ENCODE measurements at places on chromosomes 1 and 21.

DNA sequence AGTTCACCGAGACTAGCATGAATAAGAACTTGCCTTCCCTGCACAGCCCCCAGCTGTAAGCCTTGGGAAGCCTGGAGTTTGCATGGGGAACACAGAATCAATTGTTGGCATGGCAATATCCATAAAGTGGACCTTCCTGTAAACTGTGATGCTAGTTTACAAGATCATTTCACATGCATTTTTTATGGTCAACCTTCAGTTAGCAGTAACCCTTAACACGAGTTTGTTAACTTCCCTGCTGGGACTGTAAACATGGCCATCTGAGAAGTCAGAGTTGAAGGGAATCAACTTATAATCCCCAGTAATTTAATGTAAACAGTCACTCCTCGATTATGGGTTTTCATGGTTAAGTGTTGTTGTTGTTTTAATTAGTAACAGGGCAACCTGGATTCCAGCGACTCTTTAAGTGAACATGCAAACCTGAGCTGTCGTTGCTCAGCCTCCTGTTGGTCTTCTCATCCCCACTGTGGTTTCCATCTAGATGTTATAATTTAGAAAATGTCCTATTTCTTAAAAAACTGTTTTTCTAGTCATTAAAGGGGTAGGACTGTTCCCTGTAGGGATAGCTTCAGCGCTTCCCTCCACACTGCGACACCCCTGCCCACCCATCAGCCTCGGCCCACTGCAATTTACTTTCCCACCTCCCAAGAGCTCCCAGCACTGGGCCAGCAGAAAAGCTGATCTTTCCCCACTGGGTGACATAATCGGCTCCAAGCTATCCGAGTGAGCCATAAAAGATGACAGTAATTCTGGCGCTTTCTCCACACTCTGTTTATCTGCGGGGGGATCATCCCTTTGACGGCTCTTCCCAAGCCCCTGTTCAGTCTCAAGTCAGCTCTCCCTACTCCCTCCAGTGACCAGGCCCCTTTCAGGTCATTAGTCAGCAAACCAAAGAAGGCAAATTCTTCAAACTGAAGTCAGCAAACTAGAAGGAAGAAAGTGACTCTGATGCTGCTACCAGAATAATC, 107.6 kb upstream of the IPO9 start:
- DNase-seq = no peak

GRCh38 chr1:195831789-195832188, 776.5 kb downstream of the KCNT2 start:
- no peak for DNase-seq

DNA sequence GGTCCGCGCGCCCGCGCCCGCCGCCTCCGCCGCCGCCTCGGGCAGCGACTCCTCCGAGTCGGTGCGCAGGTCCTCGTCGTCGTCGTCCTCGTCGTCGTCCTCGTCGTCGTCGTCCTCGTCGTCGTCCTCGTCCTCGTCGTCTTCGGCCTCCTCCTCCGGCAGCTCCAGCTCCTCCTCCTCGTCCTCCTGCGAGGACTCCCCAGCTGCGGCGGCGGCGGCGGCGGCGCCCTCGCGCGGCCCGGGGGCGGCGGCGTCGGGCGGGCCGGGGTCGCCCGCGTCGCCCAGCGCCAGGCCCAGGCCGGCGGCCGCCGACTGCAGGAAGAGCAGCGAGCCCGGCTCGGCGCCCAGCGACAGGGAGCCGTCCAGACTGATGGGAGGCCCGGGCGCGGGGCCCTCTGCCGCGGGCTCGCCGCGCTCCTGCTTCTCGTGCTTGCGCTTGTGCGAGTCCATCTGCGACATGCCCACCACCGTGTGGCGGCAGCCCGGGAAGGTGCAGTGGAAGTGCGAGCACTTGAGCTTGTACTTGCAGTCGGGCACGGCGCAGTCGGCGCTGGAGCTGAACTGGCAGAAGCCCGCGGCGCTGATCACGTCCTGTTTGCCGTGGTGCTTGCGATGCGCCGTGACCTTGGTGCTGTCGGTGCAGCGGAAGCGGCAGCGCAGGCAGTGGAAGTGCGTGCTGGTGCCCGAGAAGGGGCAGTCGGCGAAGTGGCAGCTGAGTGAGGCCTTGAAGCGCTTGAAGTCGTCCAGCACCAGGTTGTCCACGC, 157.3 kb downstream of the CASZ1 start:
- no peak for DNase-seq

DNA sequence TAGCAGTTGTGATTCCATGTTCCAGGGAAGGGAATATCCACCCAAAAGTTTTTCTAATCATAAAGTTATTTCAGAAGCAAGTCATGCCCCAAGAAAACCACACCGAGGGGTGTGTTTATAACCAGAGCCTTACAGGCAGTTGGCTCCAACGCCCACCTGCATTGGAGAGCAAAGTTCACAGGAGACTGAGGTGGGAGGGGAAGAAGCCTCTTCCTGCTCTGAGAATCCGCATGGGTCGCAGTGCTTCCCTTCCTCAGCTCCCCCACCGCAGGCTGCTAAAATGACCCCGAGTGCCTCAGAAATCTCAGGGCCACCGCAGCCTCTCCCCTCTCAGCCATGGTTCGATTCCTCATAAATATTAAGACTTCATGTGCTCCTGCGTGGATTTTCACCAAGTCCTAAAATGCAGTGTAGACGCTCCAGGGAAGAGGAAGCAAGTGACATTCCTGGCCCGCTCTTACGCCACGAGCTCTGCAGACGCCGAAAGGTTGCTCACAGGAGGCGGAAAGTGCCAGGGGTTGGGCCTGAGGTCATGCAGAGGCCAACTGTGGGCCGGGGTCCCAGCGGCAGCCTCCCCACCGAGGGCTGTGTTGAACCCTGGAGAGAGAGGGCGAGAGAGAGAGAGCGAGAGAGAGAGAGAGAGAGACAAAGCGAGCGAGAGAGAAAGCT, 13.4 kb upstream of the SPSB1 start:
- no peak for DNase-seq

DNA sequence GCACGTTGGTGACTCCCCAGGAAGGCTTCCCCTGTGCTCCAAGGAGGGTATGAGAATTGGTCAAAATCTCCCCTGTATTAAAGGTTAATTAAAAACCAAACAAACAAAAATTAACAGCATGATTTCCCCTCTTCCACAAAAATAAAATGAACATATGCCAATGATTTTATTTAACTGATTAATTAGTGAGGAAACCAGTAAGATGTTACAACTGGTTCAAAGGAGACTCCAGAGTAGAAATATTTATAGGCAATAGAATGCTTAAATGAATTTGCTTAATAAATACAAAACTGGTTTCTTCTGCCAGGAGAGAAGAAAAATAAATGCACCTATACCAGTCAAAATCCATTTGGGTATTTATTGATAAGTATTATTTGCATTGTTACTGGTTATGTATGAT, 249.5 kb upstream of the DEPDC1 start:
- DNase-seq = no peak

GRCh38 chr1:26597629-26598039, 68.1 kb downstream of the RPS6KA1 start:
- no peak for DNase-seq

DNA sequence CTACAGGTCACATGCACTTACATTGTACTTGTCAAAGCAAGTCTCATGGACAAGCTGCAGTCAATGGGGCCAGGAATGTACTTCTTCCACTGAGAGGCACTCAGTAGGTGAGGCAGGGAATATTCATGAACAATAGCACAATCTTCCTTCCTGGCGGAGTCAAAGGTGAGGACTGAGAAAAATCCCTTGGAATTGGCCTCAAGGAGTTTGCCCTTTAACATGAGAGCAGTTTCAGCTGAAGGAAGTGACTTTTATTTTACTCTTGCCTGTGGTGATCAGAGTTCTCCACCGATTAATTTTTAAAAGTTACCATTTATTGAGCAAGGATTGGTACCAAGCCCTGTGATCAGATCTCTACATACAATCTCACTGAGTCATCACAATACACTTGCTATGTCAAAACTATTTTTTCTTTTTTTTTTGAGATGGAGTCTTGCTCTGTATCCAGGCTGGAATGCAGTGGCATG, 11.2 kb upstream of the AK2 start:
- no peak for DNase-seq

DNA sequence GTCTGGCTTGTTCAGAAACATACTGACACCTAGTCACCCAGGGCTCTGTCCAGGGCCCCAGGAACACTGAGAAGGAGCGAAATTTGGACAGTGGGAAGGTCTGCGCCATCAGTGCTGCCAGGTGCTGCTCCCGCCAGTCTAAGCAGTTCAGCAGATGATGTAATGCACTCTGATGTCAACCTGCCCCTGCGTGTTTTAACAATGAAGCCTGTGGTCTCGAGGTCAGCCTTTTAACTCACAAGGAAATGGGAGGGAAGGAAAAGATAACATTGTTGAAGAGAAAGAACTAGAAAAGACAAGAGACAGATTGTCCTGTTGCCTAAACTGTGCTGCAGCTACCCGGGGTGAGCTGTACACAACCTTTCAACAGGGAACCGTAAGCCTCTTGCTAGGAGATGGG, 126.6 kb upstream of the IFFO2 start:
- DNase-seq = no peak

GRCh38 chr1:215418876-215419447, 148.1 kb upstream of the KCTD3 start:
- DNase-seq = no peak

- DNase-seq = no peak
Observed at GRCh38 chr1:204348722-204349121, 11.0 kb downstream of the PLEKHA6 start.

DNA sequence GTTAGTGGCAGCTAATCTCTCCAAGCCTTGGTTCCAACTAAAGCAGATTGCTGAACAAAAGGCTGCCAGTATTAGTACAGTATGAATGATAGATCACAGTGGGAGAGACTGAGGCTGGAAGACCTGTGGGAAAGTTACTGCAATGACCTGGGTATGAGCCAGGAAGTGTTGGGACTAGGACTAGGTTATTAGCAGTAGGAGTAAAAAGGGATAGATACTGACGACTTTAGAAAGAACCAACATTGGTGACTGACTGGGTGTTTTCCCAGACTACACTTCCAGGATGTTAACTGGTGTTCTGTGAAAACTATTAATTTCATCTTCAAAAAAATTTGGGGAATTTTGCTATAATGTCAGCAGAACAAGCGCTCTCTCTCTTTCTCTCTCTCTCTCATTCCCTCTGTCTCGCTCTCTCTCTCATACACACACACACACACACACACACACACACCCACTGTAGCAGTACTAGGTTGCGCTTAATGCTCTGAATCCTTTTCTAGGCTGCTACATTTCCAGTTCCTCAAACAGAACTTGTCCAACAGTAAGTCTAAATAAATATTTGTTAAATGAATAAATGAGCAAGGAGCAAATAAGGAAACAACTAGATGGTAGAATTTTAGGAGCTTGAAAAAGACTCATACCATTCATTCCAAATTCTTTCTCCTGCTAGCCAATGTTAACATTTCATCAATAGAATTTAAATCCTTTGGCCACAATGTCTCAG, 47.6 kb upstream of the RGS8 start:
- no peak for DNase-seq

DNA sequence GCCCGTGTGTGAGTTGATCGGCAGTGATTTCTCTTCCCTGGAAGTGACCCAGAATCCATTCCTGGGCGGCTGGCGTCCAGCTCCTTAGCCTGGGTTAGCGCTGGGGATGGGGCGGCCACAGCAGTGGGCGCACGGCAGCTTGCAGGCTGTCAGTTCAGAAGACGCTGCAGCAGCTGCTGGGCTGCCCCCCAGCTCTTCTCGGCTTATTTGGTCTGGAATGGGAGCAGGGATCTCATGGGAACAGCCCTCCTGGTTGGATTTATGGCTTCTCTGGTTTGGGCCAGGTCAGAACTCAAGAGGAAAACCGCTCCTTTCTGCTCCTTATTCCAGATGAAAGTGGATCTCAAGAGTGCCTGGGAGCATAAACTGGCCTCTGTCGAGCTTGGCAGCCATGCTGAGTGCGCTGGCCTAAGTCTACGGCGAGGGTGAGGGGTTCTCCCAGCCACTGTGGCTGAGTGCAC, 148.2 kb downstream of the PRDM16 start:
- DNase-seq = no peak

DNA sequence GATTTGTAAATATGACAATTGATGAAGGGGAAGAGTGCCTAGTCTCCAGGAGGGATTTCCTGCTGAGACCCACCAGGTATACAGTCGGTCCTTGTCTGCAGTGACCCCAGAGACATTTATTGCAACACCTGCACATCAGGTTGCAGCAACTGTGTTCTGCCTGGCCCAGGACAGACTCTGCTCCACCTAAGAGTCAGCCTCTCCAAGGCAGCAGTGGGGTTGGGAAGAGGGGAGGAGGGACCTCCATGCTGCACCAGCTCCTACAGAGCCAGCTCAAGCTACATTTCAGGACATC, 120.4 kb upstream of the IRF2BP2 start:
- DNase-seq = no peak

GRCh38 chr1:227190321-227190720, 128.0 kb downstream of the CDC42BPA start:
- no peak for DNase-seq

- no peak for DNase-seq
Observed at GRCh38 chr1:158286941-158287346, 2.8 kb upstream of the CD1C start.

- no peak for DNase-seq
Observed at GRCh38 chr1:185969028-185969427, 234.8 kb downstream of the HMCN1 start.
